ENCODE measurements at places on chromosomes 7 and 10.

- DNase-seq: no peak
Observed at GRCh38 chr7:94444813-94445212, 50.1 kb downstream of the COL1A2 start.

DNA sequence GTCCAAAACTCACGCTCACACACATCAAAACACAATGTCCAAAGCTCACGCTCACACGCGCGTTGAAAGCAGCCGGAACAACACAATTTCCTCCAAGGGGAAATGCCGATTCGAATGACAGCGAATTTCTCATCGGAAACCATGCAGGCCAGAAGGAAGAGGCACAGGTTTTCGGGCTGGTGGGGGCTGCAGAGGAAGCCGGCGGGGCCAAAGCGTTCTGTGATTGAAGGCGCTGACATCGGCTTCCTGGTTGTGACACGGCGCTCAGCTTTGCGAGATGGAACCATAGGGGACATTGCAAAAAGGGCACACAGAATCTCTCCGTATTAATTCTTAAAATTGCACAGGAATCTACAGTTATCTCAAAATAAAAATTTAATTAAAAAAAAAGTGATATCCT is 61.3 kb downstream of the FOXL3 start:
- DNase-seq: peak; percentile 16

DNA sequence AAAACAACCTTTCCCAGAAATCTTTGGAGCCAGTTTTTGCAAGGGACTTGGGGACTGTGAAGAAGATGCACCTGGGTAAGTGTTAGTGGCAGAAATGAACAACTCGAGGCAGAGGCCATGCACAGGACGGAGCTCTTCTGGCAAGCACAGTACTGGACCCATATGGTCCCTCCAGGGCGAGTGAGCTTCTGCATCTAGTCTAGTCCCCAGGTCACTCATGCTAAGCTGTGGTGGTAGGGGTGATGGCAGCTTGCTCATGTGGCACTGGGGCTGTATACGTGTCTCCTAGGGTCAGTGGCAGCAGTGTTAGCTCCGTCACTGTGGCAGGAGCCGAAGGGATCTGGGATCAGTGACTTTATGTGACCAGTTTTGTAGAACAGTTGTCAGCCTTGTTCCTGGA is 9.3 kb upstream of the LRRC61 start:
- no peak for DNase-seq

- no peak for DNase-seq
Observed at GRCh38 chr10:123357421-123357930, 203.3 kb downstream of the BUB3 start.

GRCh38 chr7:120760050-120760449 is 97.9 kb downstream of the TSPAN12 start:
- DNase-seq: no peak

- DNase-seq: no peak
Observed at GRCh38 chr10:6221971-6222751, 19.4 kb downstream of the PFKFB3 start.

DNA sequence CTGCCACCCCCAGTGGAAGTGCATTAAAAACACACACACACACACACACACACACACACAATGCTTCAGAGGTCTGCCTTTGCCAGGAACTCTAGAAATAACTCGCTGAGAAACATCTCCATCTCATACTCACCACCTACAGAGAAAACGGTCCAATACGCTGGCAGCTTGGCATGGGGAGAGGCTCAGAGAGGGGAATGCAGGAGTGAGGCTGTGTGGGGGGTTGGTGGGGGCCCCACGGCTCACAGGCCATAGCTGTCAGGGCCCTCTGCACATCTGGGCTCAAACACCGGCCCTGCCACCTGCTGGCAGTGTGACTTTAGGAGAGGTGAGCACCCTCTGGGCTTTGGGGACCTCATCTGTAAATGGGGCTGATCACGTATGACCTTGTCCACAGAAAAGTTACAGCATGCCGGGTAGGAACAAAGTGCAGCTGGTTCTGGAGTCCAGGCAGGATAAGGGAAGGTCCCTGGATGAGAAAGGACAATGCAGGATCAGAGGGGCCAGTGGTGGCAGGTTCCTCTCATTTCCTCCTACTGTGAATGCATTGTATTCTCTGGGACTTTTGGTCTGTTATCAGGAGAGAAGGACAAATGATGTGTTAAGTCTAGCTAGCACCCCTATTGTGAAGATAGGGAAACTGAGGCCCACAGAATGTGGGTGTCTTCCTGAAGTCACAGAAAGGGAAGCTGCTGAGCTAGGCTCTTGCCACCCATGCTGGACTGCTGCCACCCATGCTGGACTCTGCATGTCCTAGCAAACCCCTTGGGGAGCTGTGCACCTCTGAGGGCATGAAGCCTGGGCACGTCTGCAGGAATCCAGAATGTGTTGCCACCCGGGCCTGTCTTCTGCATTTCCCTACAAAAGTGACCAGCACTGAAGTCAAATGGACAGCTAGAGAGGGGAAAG is 404.6 kb downstream of the RPS24 start:
- no peak for DNase-seq

- no peak for DNase-seq
Observed at GRCh38 chr10:31644931-31645633, 283.5 kb downstream of the ARHGAP12 start.

DNA sequence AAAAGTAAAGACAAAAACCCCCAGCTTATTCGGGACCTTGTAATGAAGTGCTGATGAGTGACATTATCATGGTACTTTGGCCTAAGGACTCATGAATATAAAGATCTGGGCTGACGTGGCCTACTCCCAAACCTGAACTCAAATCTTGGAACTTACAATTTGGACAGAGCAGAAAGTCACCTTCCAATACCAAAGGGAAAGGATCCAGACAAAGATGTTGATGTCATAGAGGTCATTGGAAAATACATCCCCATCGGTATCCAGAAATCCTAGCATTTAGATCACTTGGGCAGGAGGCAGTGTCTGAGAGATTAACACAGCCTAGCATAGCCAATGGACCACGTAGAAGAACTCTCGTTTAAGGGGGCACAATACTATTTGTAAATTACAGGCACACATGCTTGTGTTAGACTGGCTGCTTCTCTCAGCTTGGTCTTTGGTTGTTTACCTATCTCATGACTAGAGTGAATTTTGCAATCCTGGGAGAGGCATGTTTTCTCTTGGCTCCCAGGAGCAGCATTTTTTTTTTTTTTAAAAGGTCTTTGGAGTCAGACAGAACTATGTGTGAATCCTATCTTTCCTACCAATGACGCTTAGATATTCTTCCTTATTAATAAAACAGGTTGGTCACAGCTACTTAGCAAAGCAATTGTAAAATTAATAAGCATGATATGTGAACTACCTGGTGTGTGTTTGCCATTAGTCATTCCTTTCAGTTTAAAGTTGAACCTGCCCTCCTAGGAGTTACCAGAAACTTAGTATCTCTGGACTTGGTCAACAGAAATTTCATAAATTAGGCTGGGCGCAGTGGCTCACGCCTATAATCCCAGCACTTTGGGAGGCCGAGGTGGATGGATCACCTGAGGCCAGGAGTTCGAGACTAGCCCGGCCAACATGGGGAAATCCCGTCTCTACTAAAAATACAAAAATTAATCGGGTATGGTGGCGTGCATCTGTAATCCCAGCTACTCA is 27.8 kb upstream of the MRPS33 start:
- no peak for DNase-seq

DNA sequence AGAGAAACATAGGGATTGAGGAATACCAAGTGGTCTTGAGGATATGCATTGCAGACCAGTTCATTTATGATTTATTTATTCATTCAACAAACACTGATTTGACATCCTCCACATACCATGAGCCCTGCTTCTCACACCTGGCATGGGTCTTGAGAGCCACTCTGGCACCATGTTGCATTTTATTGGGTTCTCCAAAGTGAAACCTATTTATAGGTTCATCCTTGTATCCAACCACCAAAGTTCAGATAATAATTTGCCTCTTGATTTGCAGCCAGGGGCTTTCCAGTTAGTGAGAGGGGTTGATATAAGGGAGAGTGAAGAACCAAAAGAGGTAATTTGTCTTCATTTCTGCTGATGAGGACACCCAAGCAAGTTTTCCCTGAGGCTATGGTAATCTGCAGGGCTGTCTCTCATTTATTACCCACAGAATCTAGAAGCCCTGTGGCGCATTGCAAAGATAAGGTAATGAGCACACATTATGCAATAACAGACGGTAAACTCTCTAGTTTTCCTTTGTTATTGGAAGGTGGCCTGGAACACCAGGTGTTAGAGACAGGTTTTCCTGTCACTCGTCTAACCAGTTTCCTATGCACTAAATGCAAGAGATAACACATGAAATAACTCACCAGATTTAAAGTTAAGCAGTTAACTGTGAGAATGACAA is 28.8 kb upstream of the ICA1 start:
- DNase-seq: no peak

- no peak for DNase-seq
Observed at GRCh38 chr10:102596506-102596971, 47.7 kb upstream of the TRIM8 start.

DNA sequence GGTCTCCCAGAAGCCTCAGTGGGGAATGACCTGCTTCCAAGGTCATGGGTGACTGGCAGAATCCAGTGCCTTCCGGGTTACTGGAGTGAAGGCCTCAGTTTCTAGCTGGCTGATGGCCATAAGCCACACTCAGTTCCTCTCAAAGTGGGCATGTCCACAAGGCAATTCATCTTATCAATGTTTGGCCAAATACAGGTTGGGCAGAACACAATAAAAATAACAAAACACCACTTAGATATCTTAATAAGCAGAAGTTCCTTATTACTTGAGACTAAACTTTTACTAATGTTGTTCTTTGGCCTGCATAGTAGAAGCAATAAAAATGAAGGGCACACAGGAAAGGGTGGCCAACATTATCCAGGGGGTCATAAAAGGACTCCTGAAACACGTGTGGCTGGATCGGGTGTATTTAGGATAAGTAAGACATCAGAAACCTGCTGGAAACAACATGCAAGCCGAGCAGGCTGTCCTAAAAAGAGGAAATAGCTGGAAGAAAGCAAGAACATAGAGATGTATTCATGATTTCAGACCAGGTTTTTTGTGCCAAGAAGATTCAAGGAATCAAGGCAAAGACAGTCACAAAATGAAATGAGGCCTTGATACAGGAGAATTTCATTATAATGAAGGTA is 19.6 kb upstream of the AKR1C2 start:
- DNase-seq: no peak

DNA sequence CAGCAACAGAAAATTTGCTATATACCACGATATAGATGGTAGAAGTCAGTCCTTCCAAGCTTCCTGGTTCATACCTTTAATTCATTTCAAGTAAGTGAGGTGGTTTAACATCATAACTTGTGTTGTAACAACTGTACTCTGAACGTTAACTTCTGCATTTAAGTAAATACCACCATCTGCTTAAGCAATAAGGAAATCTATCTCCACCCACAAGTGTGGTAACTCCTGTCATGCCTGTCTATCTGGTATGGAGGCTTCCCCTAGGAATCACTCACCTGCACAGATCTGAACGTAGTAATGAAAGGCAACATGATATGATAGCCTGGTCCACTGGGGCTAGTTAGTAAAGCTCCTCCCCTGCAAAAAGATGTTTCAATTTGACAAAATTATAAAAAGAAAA is 2.3 kb downstream of the ERLIN1 start:
- DNase-seq: no peak

DNA sequence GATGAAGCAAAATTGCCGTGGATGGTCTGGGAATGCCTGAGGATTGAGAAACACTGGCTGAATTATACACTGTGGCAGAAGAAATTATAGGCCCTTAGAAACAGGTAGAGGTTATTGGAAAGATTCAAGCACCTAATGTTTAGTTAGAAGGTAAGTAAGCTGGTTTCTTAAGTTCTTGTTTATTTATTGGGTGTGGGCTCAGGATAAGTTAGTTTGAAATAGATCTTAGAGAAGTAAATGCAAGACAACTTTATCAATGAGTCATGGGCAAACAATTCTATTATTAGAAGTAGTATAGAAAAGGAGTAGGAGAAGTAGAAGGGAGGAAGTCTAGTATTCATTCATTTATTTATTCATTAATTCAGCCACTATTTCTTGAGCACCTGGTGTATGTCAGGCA is 96.5 kb downstream of the KAT6B start:
- DNase-seq: no peak

DNA sequence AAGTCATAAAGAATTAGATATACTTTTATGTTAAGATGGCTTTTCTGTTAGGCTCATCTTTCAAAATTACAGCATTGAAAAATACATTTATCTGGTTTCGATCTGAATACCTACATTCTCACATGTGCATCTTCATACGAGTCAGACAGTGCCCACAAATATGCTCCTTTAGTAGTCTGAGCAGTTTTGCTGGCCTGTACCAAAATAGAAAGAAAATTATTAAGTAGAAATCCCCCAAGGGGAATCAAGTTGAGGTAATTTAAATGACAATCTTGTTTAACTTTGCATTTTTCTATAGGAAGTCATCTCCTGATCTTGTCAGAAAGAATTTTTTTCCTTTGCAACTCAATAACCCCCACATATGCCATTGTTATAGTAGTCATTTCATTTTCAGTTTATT is 287.4 kb upstream of the SEMA3D start:
- DNase-seq: no peak

- DNase-seq: no peak
Observed at GRCh38 chr10:50216894-50217293, 34.4 kb downstream of the ASAH2 start.

DNA sequence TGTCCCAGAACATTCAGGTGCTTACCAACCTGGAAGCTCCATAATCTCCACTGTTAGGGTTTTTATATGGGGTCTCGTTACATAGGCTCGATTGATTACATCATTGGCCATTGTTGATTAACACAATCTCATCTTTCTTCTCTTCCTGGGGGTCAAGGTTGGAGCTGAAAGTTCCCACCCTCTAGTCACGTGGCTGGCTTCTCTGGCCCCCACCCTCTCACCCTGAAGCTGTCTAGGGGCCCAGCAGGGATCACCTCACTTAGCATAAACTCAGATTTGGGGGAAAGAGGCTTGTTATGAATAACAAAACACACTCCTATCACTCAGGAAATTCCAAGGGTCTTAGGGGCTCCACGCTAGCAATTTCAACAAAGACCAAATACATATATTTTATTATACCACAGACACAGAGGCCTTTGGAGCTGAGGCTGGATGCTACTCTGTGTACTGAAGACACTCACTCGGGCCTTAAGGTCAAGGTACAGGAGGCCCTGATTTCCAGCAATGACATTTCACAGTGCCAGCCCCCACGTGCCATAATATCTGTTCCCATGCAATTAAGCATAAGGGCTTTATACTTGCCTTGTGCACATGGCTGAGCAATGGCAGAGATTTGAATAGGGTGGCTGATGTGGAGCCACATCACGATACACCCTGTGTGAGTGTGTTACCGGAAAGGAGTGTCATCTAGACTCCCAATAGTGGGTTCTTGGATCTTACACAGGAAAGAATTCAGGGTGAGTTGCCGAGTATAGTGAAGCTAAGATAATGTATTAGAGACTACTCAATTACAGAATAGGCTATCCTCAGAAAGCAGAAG is 108.2 kb downstream of the COL26A1 start:
- no peak for DNase-seq

Measured in activated T-helper 1 cell treated with anti-CD3 and anti-CD28 coated beads, Interleukin-2, amount 50 U/mL, for 16 hours (primary cell).